ENCODE measurements at places on chromosomes 4 and X.

GRCh38 chr4:43782391-43782790 lies 666.2 kb downstream of the KCTD8 start:
- no peak overlapping the region for H3K4me3 ChIP-seq
- H3K27ac ChIP-seq, result no peak overlapping the region
- H3K4me1 ChIP-seq, result no peaks in the 10 kb centered on the region
- no peaks in the 10 kb centered on the region for H3K36me3 ChIP-seq
- H3K27me3 ChIP-seq, result no peaks in the 10 kb centered on the region

GRCh38 chrX:154325541-154325940 lies 29.9 kb downstream of the TKTL1 start:
- DNase-seq, result no peak
- no peaks in the 10 kb centered on the region for H3K4me1 ChIP-seq
- no peaks in the 10 kb centered on the region for H3K36me3 ChIP-seq
- no peak overlapping the region for H3K27ac ChIP-seq
- no peak overlapping the region for H3K4me3 ChIP-seq
- no peaks in the 10 kb centered on the region for H3K27me3 ChIP-seq

DNA sequence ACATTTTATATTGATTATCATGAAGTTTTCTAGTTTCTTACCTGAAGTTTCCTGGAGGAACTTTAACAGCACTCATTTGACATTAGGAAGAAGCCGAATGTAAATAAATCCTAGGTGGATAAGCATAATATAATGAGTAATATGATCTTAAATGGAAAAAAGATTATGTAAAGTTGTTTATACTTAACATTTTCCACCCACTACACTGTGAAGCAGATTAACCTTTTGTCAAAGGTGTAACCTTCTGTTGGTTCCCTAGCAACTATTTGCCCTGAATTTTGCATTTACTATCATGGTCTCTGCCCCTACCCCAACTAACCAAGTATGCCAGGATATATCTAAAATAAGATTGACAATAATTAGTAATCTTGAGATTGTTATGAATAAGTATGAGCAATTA lies at the start of gene UGT2A1:
UGT2A1 (minus strand) TSS at position 101 of the 400 bp plus-strand sequence. CDS start 5,603 bp downstream, outside the sequence.
- H3K4me3 ChIP-seq, result no peak within 1 kb of the TSS
- H3K27ac ChIP-seq, result no peak within 1 kb of the TSS
- no peaks in the 10 kb centered on the region for H3K27me3 ChIP-seq
- DNase-seq, result no peak
- no peaks in the 10 kb centered on the region for H3K4me1 ChIP-seq

- H3K4me3 ChIP-seq, result no peak overlapping the region
- H3K27me3 ChIP-seq, result no peaks in the 10 kb centered on the region
- no peak overlapping the region for H3K27ac ChIP-seq
- no peaks in the 10 kb centered on the region for H3K4me1 ChIP-seq
- H3K36me3 ChIP-seq, result no peaks in the 10 kb centered on the region
- DNase-seq, result no peak
Observed at GRCh38 chrX:33142331-33142730, 69.0 kb downstream of the DMD start.

GRCh38 chrX:38500141-38500540 lies 61.2 kb upstream of the TSPAN7 start:
- no peak overlapping the region for H3K27ac ChIP-seq
- DNase-seq, result no peak
- no peaks in the 10 kb centered on the region for H3K36me3 ChIP-seq
- no peaks in the 10 kb centered on the region for H3K27me3 ChIP-seq
- no peak overlapping the region for H3K4me3 ChIP-seq

DNA sequence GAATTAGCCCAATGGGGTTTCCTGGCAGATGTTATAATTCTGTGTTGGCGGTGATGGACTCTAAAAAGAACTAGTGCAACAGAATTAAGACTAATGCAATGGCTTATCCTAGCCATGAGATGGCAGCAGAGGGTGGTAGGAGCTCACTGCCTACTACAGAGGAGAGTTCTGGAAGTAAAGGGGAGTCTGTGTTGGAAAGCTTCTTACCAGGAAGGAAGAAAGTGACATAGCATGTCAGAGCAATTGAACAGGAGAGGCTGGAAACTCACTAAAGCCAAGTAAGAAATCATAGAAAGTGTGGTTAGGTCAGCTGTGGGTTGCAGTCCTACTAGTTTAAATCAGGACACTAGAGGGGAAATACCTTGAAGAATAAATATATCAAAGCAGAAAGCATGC lies 6.3 kb upstream of the TRPC5OS start:
- H3K36me3 ChIP-seq, result no peaks in the 10 kb centered on the region
- no peak overlapping the region for H3K4me3 ChIP-seq
- peak; percentile 16 for DNase-seq
- peak overlapping the region; percentile 32 for H3K27ac ChIP-seq

DNA sequence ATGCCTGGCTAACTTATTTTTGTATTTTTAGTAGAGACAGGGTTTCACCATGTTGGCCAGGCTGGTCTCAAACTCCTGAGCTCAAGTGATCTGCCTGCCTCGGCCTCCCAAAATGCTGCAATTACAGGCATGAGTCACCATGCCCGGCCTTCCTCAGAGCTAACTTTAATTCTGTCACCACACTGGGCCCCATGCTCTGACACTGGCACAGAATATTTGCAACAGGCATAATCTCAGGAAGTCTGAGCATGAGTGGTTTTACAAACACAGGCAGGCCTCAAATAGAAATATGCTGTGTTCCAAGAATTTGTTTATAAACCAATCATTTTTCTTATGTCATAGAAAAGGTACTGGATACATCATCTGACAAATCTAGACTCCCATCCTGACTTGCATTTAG lies 32.7 kb upstream of the FAM9C start:
- H3K27me3 ChIP-seq, result no peaks in the 10 kb centered on the region
- H3K4me1 ChIP-seq, result no peaks in the 10 kb centered on the region

DNA sequence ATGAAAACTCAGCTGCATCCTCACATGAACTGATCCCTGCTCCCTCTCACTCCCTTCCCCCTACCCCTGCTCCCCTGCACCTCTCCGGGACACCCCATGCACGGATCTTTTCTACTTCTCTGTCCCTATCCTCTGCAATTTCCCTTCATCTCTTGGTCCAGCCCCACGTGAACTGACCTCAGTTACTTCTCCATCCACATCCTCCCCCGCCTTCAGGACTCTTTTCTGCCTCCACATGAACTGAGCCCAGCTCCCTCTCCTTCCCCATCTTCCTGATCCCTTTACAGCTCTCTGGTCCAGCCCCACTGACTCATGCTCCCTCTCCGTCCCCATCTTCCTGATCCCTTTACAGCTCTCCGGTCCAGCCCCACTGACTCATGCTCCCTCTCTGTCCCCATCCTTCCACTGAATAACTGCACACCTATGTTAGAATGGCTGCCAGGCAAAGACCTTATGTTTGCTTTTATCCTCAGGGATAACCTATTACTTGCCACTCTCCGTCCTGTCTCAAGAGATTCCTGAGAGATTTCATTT lies 5.6 kb downstream of the CETN2 start:
- no peak for DNase-seq
- H3K4me1 ChIP-seq, result no peaks in the 10 kb centered on the region
- no peak overlapping the region for H3K4me3 ChIP-seq
- H3K36me3 ChIP-seq, result no peaks in the 10 kb centered on the region
- no peak overlapping the region for H3K27ac ChIP-seq

- no peaks in the 10 kb centered on the region for H3K4me1 ChIP-seq
- H3K4me3 ChIP-seq, result no peak overlapping the region
- H3K27me3 ChIP-seq, result no peaks in the 10 kb centered on the region
- H3K27ac ChIP-seq, result no peak overlapping the region
- no peak for DNase-seq
Observed at GRCh38 chr4:166165829-166166420, 292.9 kb downstream of the TLL1 start.

- no peak overlapping the region for H3K27ac ChIP-seq
- H3K27me3 ChIP-seq, result no peaks in the 10 kb centered on the region
- H3K36me3 ChIP-seq, result no peaks in the 10 kb centered on the region
- no peak overlapping the region for H3K4me3 ChIP-seq
- H3K4me1 ChIP-seq, result peaks cover 12% of the 10 kb centered on the region
- DNase-seq, result no peak
Observed at GRCh38 chr4:88102026-88102425, 56.4 kb downstream of the ABCG2 start.

DNA sequence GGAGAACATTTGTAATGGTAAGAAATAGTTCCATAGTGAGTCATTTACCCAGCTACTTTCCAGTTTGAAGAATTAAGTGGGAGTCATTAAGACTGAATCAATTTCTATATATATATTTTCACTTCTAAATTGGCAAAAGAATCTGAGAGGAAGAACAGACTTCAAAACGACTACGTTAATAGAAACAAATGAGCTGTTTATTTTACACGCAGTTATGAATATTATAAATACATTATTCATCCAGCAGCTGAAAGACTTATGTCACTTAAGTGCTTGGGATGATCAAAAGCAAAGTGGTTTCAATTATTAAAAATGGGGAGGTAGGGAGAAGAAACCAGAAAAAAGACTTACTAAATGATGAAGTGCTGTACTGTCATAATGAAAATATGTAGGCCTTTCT lies 260.5 kb upstream of the DDX53 start:
- H3K27me3 ChIP-seq, result no peaks in the 10 kb centered on the region
- no peaks in the 10 kb centered on the region for H3K36me3 ChIP-seq
- DNase-seq, result no peak
- no peak overlapping the region for H3K4me3 ChIP-seq
- no peak overlapping the region for H3K27ac ChIP-seq

DNA sequence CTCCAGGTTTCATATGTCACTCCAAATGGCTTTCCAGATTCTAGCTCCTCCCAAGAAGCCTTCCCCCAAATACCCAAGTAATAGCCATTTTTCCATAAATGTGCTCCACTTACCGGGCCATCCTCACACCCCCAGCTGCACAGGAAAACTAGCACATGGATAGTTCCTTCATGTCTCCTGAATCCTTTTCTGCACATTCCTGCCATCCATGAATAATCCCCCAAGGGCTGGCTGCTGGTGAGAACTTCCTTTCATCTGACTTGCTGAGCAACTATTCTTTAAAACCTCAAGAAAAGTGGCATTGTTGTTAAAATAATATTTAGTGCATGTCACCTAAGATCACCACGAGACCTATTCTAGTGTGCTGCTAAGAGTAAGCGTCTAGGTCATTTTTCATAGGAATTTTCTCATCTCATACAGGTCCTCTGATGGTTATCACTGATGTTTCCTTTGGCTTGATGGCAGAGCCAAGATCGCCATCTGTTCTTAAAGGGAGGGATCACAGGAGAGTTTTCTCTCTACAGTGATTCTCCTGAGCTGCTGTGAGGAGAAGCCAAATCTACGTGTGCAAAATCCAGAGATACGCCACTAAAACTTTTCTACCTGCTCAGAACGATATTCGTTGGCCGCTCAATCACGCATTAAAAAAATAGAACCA lies 71.3 kb downstream of the MAP3K15 start:
- no peaks in the 10 kb centered on the region for H3K4me1 ChIP-seq
- no peaks in the 10 kb centered on the region for H3K27me3 ChIP-seq
- H3K27ac ChIP-seq, result no peak overlapping the region
- H3K4me3 ChIP-seq, result no peak overlapping the region
- DNase-seq, result no peak

Measured in right lobe of liver (tissue), 6 donors.